IPS DF 6.9 (cell line): ENCODE measurements at places on chromosomes 11 and 22.

DNA sequence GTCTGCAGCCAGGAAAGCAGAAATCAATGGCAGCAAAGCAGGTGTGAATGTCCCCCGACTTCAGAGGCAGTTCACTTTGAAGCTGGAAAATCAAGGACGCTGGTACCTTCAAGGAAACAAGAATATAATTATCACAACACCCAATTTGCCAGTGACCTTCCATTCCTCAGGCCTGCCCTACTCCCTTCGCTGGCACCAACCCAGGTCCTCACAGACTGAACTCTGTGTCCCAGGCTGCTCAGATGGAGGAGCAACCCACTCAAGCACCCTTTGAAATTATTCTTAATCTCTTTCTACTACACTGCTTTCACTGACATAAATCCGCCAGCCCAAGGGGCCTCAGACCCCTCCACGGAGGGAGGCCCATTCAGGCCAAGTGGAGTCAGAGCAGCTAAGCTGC, 64.7 kb upstream of the WT1 start:
- no peaks in the 10 kb centered on the region for H3K36me3 ChIP-seq
- H3K4me1 ChIP-seq, result no peaks in the 10 kb centered on the region
- H3K4me3 ChIP-seq, result no peak overlapping the region
- no peak for DNase-seq
- H3K27ac ChIP-seq, result no peak overlapping the region
- no peaks in the 10 kb centered on the region for H3K27me3 ChIP-seq

DNA sequence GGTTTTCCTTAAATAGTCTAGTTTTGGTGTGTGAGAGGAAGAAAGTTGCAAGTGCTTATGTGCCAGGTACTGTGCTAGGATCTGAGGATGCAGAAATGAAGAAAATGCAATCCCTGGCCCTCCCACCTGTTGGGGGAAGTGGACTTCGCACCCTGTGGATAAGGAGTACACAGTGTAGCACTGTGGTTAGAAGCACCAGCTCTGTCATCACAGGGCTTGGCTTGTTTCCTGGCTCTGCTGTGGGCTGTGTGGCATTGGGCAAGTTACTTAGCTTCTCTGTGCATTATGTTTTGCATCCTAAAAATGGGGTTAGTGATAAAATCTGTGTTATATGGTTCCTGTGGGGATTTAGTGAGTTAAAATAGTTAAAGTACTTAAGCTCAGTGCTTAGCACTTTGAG, 68.2 kb downstream of the ENDOD1 start:
- H3K27ac ChIP-seq, result no peak overlapping the region
- no peaks in the 10 kb centered on the region for H3K4me1 ChIP-seq

- H3K4me1 ChIP-seq, result no peaks in the 10 kb centered on the region; the same call in 1 of the 2 replicates
- H3K36me3 ChIP-seq, result no peaks in the 10 kb centered on the region
- peak within 1 kb of the TSS; percentile 17; the same call in 1 of the 2 replicates for H3K4me3 ChIP-seq
- H3K27ac ChIP-seq, result no peak within 1 kb of the TSS
- no peaks in the 10 kb centered on the region for H3K27me3 ChIP-seq
Measured at GRCh38 chr11:22666325-22666687, at the start of gene GAS2. Gene GAS2 (plus strand): TSS chr11:22666611. CDS start chr11:22674870, 8,259 bp downstream.

DNA sequence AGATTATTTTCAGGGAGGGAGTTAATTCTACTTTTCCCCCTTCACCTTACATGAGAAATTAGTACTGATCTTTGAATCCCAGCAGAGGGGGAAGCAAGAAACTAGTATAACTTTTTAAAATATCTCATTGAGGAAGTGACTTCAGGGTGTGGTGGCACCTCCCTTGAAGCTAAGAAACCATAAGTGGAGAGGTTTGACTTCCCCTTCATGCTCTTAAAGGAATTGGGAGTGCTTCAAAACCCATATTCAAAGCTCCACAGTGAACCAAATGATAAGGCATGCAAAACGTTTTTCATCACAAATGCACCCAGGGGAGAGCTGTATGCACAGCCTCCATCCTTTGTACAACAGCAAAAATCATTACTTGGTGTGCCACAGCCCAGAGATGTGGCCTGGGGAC, 540 bp downstream of the MS4A14 start:
- H3K27ac ChIP-seq, result no peak overlapping the region
- DNase-seq, result no peak
- no peaks in the 10 kb centered on the region for H3K27me3 ChIP-seq
- no peak overlapping the region for H3K4me3 ChIP-seq

DNA sequence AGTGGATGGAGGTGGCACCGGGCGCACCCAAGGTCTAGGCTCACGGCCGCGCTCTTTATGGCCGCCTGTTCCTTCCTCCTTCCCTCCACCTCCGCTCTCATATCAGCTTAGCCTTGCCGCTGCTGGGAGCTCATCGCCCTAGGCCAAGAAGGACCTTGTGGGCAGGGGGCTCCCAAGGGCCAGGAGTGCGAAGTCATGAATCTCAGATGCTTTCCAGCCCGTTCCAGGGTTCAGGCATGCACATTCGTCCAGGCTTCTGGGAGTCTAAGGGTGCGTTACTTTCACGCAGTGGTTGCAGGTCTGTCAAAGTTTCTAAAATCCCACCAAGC, 4.1 kb upstream of the GALR3 start:
- no peaks in the 10 kb centered on the region; the same call in 1 of the 2 replicates for H3K27me3 ChIP-seq
- no peak for DNase-seq
- no peak overlapping the region for H3K27ac ChIP-seq
- peak overlapping the region; percentile 17; the same call in 1 of the 2 replicates for H3K4me3 ChIP-seq
- H3K4me1 ChIP-seq, result peaks cover 13% of the 10 kb centered on the region

DNA sequence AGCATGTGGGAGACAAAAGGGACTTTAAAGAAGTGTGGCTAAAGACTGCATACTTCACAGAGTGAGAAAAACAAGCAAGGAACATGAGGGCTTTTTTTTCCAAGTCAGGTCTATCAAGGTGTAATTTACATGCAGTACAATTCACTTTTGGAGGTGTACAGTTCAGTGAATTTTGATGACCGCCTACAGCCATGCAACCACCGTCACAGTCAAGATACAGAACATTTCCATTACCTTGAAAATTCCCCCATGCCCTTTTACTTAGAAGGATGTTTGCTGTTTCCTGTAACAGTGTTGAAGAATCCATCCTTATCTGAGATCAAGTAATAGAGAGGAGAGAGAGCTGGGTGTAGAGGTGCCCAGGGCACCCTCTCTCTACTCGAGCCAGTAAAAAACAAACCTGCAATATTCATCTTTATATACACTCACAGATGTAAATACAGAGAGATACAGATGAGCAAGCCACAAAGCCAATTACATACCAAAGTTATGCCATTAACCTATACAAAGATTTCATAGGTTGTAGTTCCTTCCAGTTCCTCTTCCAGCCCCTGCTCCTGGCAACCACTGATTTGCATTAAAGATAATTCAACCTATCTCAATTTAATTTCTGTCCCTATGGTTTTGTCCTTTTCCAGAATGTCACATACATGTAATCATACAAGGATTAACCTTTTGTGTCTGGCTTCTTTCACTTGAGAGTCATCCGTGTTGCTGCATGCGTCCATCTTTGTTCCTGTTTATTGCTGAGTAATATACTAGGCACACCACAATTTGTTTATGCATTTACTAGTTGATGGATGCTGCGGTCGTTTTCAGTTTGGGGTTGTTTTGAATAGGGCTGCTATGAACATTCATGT, 35.0 kb upstream of the RASD2 start:
- H3K4me1 ChIP-seq, result no peaks in the 10 kb centered on the region
- no peaks in the 10 kb centered on the region for H3K27me3 ChIP-seq
- no peak overlapping the region for H3K4me3 ChIP-seq
- DNase-seq, result no peak

DNA sequence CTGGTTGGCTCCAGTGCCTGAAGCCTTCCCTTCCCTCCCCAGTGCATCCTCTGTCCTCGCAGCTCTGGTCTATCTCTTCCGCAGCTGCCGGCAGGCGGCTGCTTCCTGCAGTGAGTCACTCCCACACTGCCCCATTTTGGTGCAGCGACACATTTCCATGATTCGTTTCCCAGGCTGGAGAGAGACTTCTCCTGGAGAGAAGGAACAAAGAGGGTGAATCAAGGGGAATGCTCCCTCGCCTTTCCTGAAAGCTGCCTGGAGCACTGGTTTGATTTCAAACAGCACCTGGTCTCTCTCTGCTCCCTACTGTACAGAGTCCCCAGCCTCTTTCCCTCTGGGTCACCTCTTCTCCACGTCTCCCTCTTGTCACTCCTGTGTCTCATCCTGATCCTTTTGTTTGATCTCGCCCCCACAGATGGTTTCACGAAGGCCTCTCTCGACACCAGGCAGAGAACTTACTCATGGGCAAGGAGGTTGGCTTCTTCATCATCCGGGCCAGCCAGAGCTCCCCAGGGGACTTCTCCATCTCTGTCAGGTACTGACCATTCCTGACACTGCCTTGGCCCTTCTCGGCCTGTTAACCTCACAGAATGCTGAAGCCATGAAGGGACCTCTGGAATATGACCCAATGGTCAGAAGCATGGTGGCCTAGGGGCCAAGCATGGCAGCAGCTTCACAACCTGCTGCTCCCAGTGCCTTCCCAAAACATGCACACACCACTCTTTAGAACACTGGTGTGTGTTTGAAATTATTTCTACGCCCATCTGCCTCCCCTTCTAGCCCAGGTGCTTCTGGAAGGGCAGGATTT, at the start of gene TMA7B:
TMA7B (plus strand) TSS at position 758 of the 808 bp plus-strand sequence. CDS start 3,978 bp downstream, outside the sequence.
- no peaks in the 10 kb centered on the region for H3K27me3 ChIP-seq
- peaks cover 4% of the 10 kb centered on the region for H3K4me1 ChIP-seq
- no peak within 1 kb of the TSS for H3K27ac ChIP-seq
- DNase-seq, result no peak
- H3K36me3 ChIP-seq, result no peaks in the 10 kb centered on the region

- H3K27me3 ChIP-seq, result no peaks in the 10 kb centered on the region
- no peak overlapping the region for H3K4me3 ChIP-seq
- H3K27ac ChIP-seq, result no peak overlapping the region
- no peak for DNase-seq
- H3K4me1 ChIP-seq, result peaks cover 4% of the 10 kb centered on the region; the same call in 1 of the 2 replicates
- no peaks in the 10 kb centered on the region for H3K36me3 ChIP-seq
Measured at GRCh38 chr11:14224395-14224794, 134.6 kb downstream of the RRAS2 start.

DNA sequence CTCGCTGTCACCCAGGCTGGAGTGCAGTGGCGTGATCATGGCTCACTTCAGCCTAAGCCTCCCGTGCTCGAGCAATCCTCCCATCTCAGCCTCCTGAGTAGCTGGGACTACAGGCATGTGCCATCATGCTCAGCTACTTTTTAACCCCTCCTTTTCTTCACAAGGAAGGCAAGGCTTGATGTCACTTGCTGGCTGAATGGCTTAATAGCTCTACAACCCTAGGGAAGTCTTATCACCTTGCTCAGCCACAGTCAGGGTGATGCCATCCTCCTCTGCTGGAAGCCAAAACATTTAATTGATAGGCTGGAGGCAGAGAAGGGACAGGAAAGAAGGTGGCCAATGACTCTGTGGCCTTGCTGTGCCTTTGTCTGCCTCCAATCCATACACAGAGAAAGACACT, 131.9 kb downstream of the MED15 start:
- no peak overlapping the region for H3K4me3 ChIP-seq
- peaks cover 1% of the 10 kb centered on the region; the same call in 1 of the 2 replicates for H3K4me1 ChIP-seq
- no peaks in the 10 kb centered on the region; the same call in 1 of the 2 replicates for H3K36me3 ChIP-seq
- H3K27ac ChIP-seq, result no peak overlapping the region

- H3K4me1 ChIP-seq, result no peaks in the 10 kb centered on the region
- H3K36me3 ChIP-seq, result peaks cover 24% of the 10 kb centered on the region
- H3K27me3 ChIP-seq, result no peaks in the 10 kb centered on the region
Measured at GRCh38 chr11:47161890-47162289, 14.8 kb downstream of the ARFGAP2 start.

GRCh38 chr22:41094041-41094593, 1.7 kb downstream of the EP300 start:
- H3K36me3 ChIP-seq, result no peaks in the 10 kb centered on the region
- no peaks in the 10 kb centered on the region for H3K4me1 ChIP-seq
- DNase-seq, result no peak
- H3K27ac ChIP-seq, result no peak overlapping the region
- no peaks in the 10 kb centered on the region for H3K27me3 ChIP-seq

GRCh38 chr11:33334627-33335026, 77.4 kb downstream of the HIPK3 start:
- no peak for DNase-seq
- no peaks in the 10 kb centered on the region for H3K27me3 ChIP-seq
- H3K4me3 ChIP-seq, result no peak overlapping the region

GRCh38 chr11:9982127-9982795, 311.8 kb downstream of the SBF2 start:
- no peak for DNase-seq
- H3K27me3 ChIP-seq, result no peaks in the 10 kb centered on the region
- no peaks in the 10 kb centered on the region for H3K4me1 ChIP-seq
- no peaks in the 10 kb centered on the region for H3K36me3 ChIP-seq
- H3K4me3 ChIP-seq, result no peak overlapping the region
- H3K27ac ChIP-seq, result no peak overlapping the region

DNA sequence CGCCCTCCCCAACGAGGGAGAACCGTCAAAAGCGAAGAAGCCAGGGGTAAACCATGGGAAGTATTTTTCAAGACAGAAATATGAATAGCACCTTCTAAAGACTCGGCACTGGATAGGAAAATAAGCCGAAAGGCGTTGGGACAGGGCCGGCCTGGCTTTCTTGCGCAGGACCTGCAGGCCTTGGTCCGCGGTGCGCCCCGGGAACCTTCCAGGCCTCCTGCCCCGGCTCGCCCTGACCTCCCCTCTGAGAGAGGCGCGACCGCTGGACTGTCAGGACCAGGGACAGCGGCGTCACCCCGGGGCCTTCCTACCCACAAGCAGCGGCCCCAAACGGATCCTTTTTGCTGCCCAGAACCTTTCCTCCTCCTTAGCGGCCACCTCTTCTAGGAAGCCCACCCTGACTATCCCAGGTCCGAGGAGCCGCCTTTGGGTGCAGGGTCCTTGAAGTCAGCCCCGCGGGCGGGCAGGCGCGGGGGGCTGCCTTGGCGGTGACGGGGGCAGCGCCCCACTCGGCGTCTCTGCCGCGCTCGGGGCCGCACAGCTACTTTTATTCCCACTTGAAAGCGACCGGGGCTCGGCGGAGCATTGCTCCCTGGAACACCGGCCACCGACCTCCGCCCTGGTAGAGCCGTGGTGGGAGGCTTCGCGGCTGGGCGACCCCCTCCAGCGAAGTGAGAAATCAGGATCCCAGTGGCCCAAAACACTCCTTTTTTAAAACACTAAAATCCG, 650 bp upstream of the MAPK11 start:
- peaks cover 9% of the 10 kb centered on the region; the same call in 1 of the 2 replicates for H3K36me3 ChIP-seq
- H3K27me3 ChIP-seq, result peaks cover 21% of the 10 kb centered on the region
- H3K4me3 ChIP-seq, result peak overlapping the region; percentile 6; the same call in 1 of the 2 replicates
- no peak overlapping the region for H3K27ac ChIP-seq
- peaks cover 5% of the 10 kb centered on the region; the same call in 1 of the 2 replicates for H3K4me1 ChIP-seq
- DNase-seq, result no peak

GRCh38 chr11:55457641-55458040, 89.9 kb downstream of the OR4A15 start:
- no peak for DNase-seq
- H3K4me3 ChIP-seq, result no peak overlapping the region
- H3K27me3 ChIP-seq, result no peaks in the 10 kb centered on the region
- H3K27ac ChIP-seq, result no peak overlapping the region
